GDM1 (cell line): ENCODE measurements at places on chromosomes 11 and 22.

DNA sequence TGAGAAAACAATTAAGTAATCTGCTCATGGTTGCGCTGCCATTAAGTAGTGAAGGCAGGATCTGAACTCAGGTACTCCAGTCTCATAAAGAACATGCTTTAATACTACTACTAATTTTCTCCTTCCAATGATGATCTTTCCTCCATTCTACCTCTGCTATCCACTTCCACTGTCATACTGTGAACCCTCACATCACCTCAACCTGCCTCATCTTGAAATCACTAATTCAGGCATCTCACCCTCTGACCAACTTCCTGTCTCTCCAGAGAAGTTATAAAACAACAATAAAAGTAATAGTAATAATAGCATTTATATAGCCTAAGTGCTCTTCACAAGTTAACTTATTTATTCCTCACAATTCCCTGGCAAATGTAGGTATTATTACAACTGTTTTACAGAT, 57.1 kb upstream of the PSMA1 start:
- no peak for DNase-seq

DNA sequence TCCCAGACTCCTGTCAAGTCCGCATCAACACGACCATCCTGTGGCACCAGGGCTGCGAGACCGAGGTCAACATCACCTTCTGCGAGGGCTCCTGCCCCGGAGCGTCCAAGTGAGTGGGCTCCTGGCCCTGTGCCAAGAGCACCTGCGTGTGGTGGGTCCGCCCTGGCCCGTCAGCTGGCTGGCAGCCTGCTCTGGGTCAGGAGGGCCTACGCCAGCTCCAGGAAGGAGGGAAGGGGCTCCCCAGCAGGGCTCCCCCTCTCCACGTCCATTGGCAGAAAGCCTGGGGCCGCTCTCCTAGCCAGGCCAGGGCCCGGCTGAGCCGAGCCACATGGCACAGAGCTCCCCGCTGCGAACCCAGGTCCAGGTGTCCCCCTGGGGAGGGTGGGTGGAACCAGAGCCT, 37.8 kb downstream of the MUC5B start:
- no peak for DNase-seq

DNA sequence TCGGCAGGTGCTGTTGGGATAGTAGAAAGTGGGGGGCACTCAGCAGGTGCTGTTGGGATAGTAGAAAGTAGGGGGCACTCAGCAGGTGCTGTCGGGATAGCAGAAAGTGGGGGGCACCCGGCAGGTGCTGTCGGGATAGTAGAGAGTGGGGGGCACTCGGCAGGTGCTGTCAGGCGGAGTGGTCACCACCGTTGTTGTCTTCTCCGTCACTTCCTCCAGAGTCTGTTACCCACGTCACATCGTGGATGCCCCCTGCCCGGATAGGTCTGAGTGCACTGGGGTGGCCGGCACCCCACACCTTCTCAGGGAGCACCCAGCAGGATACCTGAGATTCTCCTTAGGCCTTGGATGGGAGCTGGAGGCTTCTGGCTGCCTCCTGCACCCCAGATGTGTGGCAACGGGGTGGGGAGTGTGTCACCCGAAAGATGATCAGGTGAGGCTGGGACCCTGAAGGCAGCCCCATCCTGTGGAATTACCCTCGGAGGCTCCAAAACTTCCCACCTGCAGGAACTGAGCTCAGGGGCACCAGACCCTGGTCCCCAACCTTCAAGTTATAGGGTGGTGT, 24.1 kb upstream of the KRTAP5-7 start:
- no peak for DNase-seq

- DNase-seq, result no peak
These were observed 3.3 kb downstream of the CD81 start for GRCh38 chr11:2380396-2380795.

DNA sequence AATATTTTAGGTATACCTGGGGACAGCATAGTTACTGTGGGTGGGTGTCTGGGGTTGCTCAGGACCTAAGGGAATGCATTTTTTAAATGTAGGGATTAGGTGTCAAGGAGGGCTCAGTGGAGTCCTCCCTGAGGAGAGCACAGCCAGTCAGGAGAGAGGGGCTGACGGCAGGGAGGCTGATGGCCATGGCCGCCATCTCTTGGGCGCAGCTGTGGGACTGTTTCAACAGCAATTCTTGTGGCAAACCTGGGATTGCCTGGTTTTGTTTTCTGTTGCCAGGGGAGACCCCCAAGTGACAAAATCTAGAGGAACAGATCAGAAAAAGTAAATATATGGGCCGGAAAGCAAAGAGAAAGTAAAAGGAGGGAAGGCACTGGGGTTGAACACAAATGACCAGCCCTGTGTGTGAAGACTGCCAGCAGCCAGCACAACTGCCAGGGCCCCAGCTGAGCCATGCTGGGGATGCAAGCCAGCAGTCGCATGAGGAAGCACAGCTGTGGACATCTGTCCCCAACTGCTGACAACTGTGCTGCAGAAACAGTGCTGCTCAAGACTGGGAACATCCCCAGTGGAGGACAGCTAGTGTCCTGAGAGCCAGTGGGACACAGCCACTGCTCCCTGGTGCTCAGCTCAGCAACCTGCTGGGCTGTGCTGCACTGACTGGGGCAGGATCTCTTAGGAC, 10.5 kb downstream of the MIF start:
- no peak for DNase-seq
